ENCODE measurements at places on chromosomes 1 and 21. TPM values are rescaled to one million over a fixed set of nuclear protein-coding genes. Genes with fewer than 3 reads are reported as not detected.

RPRD2 gene
- total RNA-seq = 23.8 TPM

TNFRSF14 gene
- 49.6 TPM for total RNA-seq

SPATA45 gene
- not detected for total RNA-seq

FALEC gene
- total RNA-seq = not detected

ZNF648 gene
- total RNA-seq = not detected

OR2T29 gene
- not detected for total RNA-seq

Data from vagina (tissue), 2 donors.